Stimulated activated CD8-positive, alpha-beta memory T cell treated with anti-CD3 and anti-CD28 coated beads, Interleukin-4, amount 100 ng/mL, for 4 hours (primary cell): ENCODE measurements at places on chromosomes 1 and 21.

GRCh38 chr1:27596261-27596660 lies 7.7 kb downstream of the AHDC1 start:
- DNase-seq, result no peak

GRCh38 chr1:183604038-183604808 lies 14.0 kb upstream of the NCF2 start:
- no peak for DNase-seq

- no peak for DNase-seq
These were observed 123.9 kb downstream of the ZBTB18 start for GRCh38 chr1:244174922-244175521.

- no peak for DNase-seq
These were observed 3.7 kb upstream of the TEKT2 start for GRCh38 chr1:36080236-36080635.

DNA sequence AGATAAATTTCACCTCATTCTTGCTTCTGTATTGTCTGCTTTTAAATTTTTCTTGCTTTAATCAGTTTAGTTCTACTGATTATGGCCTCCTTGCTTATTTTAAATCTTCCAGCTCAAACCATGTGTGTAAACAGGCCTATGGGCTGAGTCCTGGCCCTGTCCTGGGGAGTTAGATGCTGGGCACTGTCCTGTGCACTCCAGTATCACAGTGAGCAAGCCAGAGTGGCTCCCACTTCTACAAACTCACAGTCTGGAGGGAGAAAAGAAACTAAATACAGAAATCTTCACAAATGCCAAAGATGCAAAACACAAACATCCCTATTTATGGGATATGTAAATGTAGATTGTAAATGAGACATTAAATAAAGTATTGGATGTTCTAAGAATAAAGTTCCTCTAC lies 101.1 kb upstream of the POGK start:
- DNase-seq, result no peak

- DNase-seq, result no peak
These were observed 47.1 kb upstream of the SAMSN1 start for GRCh38 chr21:14593230-14593629.

DNA sequence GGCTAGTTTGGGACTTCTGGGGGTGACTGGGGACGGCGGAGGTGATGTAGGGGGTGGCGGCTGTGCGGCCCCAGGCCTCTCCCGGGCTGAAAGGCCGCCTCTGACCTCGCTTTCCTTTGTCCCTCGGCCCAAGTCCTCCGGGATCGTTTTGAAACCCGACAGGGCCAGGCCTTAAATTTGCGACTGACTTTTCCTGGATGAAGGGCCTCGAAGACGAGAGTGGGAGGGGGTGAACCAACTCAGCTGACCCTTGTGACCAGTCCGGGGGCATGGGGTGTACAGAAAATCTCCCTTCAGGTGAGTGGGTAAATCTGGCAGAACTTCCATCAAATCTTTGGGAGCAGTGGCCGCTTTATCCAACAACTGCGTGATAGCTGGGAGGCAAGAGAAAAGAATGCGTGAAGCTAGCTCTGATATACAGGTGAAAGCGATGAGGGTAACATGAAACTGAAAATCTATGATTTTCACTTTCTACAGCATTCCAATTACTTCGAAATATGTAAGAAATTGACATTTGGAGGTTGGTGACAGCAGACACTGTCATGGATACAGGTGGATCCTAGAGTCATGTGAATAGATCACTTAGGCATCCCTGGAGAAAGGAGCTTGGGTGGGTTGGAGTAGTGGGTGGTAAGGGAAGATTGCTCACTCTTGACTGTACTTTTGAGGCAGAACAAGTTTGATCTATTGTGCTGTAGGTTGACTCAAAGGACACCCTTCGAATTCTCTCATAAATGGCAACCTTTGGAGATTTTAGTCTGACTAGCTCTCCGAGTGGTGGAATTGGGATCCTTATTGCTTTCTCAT lies 885 bp downstream of the AHCYL1 start:
- DNase-seq, result no peak

- no peak for DNase-seq
These were observed 184.0 kb upstream of the C1orf174 start for GRCh38 chr1:4084048-4084431.

GRCh38 chr1:235207209-235207565 lies 46.1 kb upstream of the RBM34 start:
- DNase-seq, result no peak

DNA sequence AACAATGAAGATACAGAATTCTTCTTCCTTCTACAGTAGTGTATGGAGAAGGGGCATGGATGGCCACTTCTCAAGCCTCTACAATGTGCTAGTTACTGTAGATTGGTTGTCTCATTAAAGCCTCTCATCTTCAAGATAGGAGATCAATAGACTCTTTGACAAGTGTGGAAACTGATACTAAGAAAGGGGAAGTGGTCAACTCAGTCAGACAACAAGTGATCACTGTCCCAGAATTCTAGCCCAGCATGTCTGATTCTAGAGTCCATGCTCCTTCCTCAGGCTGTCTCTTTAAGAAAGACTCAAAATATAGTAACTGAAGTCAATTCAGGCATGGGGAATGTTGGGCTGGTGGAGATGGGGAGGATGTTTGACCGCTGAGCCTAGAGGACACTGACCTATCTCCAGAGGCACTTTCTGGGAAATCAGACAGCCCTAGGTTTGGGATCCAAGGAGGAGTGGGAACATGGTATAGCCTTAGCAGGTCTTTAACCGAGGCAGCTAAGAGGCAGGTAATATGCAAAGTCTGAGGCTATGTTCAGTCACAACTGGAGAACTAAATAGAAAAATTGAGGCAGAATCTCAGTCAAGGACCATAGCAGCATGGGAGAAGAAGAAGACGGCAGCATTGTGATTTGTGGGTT lies 39.3 kb upstream of the EYA3 start:
- no peak for DNase-seq

- no peak for DNase-seq
These were observed 27.2 kb downstream of the CD34 start for GRCh38 chr1:207883660-207884250.

DNA sequence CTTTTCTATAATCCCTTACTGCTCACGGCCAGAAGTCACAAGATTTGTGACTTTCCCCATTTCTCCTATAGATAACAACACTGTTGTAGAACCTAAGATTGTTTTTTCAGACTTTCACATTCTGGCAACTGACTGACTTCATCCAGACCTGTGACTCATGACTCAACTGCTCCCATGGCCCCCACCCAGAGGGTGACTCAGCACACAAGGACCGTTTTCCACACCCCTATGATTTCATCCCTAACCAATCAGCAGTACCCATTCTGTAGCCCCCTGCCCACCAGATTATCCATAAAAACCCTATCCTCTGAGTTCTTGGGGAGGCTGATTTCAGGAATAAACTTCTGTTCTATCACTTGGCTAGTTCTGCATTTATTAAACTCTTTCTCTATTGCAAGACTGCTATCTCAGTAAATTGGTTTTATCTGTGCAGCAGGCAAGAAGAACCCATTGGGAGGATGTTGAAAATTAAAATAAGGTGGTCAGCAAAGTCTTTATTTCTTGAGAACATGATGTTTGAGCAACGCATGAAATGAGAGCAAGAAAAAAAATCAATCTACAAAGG lies 79.7 kb downstream of the NGF start:
- no peak for DNase-seq
